ENCODE measurements at places on chromosomes 4 and X. TPM values are rescaled to one million over a fixed set of nuclear protein-coding genes. Genes with fewer than 3 reads are reported as not detected.

- no peak for DNase-seq
Measured at GRCh38 chrX:40331762-40332161, 234.0 kb upstream of the BCOR start.

- peak; percentile 31 for DNase-seq
Measured at GRCh38 chr4:2436301-2436700, 17.5 kb downstream of the CFAP99 start.

The MCF2 gene
- not detected for total RNA-seq

- DNase-seq, result no peak
Measured at GRCh38 chrX:118484216-118484903, 11.3 kb upstream of the DOCK11 start.

DNA sequence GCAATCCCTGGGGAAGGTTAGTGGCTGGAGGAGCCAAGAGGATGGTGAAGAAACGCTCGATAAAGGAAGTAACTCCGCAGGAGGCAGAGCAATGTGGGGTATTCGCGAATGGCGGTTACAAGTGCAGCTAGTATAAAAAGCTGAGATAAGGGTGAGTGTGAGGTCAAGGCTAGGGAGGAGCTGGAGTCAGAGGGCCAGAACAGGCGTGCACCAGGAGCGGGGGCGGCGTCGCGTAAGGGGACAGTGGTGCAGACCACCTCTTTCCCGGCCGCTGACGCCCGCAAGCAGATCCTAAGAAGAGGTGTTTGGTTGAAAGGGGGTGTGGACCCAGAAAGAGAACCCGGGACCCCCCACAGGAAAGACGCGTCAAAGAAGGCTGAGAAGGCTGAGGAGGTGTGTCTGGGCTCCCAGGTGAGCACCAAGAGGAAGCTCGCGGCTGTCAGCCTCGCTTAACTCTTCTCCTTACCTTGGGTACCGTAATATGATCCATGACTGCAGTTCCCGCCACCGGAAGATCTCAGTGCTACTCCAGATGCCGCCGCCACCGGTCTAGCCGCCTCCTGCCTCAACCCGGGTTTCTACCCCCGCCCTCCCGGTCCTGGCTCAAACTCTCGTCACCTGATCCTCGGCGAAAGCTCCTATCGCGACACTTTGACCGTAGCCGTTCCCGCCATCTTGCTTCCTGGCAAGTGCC lies at the start of gene MTMR8:
MTMR8 (minus strand) TSS at position 579 of the 694 bp plus-strand sequence; CDS start at position 490, 89 bp downstream.
- DNase-seq, result peak; percentile 89

DNA sequence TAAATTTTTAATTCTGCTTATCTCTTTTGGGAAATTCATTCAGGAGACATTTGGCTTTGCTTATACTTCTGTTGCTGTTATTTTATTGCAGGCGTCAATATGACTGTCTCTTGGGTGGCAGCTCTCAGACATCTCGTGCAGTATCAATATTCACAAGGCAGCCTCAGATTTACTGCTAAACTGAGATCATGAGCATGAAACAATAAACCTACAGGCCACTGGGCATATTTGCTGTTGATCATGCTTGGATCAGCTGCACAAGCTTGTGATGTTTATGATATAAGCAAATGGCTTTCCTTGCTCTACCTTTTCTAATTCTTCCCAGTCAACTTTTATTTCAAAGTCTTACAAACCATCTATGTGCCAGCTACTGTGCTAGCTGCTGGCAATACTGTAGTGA lies 39.2 kb downstream of the TSPAN5 start:
- no peak for DNase-seq

DNA sequence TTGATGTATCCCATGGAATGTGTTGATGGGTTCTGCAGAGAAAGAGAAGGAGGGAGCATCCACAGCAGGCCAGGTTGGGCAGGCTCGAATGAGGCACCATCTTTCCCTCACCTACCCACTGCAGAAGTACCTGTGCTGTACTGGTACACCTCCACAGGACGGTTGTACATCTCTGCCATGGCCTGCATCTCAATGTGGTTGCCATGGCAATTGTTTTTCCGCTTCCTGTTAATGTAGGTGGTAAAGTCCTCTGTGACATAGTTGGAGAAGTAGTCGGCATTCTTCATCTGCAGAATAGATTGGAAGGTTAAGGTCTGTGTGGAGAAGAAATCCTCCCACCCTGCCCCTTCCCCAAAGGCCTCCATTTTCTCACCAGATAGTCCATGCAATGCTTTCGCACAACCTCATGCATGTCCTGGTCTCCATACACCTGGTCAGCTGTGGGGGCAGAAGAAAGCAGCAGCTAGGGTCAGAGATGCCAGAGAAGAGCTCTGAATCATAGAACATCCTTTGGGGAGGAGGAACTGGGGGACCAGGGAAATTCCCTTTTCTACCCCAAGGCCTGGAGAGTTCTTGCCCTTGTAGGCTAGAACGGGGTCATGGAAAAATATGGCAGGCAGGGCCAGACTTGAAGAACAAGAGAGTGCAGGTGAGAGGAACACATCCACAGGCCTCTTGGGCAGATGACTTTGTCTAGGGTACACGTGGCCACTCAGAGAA lies 15.9 kb upstream of the PIM2 start:
- no peak for DNase-seq

The TCEAL6 gene
- total RNA-seq, result not detected

The RAB40A gene
- 0.73 TPM for total RNA-seq

GRCh38 chr4:105598787-105599186 lies 46.4 kb downstream of the ARHGEF38 start:
- DNase-seq, result no peak

All from stomach (tissue), 19 donors.